ENCODE measurements at places on chromosomes 11 and 22.

DNA sequence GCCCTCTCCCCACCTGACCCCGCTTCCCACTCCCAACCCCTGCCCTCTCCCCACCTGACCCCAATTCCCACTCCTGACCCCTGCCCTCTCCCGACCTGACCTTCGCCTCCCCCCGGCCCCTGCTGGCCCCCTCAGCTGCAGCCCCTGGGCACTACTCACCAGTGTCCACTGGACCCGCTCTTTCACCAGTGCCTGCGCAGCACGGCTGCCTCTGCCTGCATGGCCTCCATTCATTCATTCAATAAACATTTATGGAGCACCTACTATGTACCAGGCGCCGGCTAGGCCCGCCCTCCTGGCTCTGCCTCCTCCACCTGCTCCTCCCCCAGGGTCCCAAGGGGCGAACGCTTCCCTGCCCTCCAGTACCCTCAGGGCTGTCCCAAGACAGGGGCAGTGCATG lies 42.6 kb downstream of the ELFN2 start:
- no peak for DNase-seq

- DNase-seq, result no peak
Observed at GRCh38 chr11:43575913-43576310, 104.6 kb upstream of the HSD17B12 start.

DNA sequence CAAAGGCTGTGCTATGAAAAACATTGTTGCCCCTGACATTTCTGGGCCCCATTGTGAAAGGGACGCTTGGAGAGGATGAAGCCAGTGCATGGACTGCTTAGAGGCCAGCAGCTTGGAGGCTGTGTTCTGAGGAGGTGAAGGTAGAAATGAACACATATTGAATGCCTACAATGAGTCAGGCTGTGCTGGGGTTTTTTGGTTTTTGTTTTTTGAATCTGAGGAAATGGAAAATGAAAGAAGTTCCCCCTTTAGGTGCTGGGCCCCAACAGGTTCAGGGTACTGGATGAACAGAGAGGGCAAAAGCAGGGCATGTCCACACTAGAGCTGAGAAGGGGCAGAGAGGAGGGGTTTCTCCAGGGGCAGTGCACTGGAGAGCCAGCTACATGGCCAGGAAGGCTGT lies 166.1 kb upstream of the API5 start:
- no peak for DNase-seq

DNA sequence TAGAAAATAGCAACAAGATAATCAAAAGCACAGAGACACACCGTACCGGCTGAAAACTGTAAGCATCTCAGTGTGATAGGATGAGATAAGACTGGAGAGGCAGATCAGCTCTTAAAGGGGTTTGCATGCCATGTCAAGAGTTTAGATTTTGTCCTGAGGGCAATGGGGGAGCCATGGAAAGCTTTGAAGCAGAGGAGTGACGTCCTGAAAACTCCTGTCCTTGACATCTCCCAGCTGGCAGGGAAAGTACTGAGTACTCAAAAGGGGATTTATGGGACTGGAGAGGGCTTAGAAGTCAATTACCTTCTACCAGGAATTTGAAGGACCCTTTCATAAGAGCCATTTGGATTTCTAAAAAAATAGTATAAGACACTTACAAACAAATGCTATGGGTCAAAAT lies 420.5 kb upstream of the NARS2 start:
- DNase-seq, result no peak

- DNase-seq, result no peak
Observed at GRCh38 chr11:72784662-72785061, 9.2 kb downstream of the STARD10 start.

- no peak for DNase-seq
Observed at GRCh38 chr11:15266999-15267398, 152.3 kb downstream of the INSC start.

DNA sequence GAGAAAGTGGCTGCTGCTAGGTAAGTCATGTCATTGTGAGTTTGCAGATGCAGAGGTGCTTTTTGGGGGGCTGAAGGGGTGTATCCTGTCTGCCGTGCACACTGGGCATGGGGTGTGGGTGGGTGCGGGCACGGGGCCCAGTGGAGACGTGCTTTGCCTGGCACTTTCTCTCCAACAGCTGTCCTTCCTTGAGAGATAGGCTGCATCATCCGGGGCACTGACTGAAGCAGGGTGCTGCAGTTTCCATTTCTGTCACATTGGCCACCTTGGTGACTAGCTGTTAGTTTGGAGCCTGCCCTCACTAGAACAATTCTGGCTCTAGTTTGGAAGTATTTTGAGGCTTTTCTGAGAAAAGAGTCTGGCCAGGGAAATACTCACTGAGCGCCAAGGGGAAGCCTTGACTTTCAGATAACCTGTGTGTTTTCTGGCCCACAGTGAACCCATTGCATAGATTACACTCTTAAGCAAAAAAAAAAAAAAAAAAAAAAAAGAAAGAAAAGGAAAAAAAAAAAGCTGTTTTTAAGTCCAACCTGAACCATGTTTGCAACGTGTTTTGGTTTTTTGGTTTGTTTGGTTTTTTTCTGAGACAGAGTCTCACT lies 219.2 kb downstream of the NAV2 start:
- no peak for DNase-seq

DNA sequence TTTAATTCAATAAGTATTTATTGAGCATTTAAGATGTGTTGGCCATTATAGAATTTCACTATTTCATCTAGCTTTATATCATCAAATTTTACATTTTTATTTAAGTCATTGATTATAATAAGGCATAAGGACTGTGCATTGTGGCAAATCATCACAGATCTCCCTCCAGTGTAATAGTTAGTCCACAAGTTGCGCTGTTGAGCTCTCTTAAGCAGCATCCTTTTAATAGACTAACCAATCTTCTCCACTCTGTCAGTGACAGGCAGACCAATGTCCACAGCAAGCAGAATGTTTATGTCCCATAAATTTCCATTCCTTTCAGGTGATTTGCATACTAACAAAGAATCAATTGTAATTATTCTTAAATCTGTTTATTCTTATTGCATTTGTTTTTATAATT lies 595.3 kb upstream of the CCDC90B start:
- peak; percentile 45 for DNase-seq

GRCh38 chr11:65315204-65315865 lies 669 bp downstream of the CDC42EP2 start:
- peak; percentile 57 for DNase-seq

DNA sequence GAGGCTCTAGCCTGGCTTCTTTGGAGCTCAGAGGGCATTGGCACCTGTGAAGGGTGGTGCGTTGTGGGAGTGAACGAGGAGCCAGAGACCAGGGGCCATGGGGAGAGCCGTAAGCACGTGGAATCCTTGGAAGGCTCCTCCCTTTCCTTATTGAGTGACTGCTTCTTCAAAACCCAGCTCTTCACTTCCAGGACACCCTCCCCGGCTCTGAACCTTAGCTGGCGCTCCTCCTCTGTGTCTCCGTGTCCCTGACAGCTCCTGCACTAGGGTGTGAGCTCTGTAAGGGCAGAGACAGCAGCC lies 26.3 kb downstream of the POLR3H start:
- no peak for DNase-seq

- DNase-seq, result no peak
Observed at GRCh38 chr11:66055021-66055420, 2.9 kb downstream of the SF3B2 start.

GRCh38 chr11:19403196-19403895 lies 162.6 kb upstream of the E2F8 start:
- no peak for DNase-seq

DNA sequence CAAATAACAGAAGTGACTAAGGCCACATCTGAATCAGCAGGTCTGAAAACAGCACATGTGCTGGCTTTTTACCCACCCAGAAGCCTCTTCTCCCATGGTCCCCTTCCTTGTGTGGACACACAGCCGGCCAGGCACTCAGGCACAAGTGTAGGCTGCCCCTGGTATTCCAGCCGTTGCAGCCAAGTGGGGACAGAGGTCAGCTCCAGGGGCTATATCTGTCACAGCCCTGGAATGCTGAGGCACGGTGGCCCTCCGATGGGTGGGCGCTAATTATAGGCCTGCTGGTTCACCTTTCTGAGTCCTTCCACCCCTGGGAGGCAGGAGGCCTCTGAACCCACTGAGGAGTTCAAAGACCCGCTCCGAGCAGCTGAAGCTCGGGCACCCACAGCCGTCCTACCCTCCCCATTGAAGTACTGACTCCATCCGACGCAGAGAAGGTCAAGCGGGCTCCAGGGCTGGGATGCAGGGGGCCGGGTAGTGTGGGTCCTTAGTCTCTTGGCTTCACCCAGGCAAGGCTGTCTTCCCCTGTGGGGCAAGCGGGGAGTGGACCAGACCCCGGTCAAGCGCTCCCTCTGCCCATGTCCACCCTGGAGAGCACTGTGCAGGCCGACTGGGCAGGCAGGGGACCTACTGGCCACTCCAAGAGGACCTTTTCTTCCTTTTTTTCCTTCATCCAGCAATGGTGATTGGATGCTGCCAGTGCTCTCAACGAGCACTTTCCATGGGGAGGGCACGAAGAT lies 14.3 kb downstream of the FGF3 start:
- DNase-seq, result no peak

DNA sequence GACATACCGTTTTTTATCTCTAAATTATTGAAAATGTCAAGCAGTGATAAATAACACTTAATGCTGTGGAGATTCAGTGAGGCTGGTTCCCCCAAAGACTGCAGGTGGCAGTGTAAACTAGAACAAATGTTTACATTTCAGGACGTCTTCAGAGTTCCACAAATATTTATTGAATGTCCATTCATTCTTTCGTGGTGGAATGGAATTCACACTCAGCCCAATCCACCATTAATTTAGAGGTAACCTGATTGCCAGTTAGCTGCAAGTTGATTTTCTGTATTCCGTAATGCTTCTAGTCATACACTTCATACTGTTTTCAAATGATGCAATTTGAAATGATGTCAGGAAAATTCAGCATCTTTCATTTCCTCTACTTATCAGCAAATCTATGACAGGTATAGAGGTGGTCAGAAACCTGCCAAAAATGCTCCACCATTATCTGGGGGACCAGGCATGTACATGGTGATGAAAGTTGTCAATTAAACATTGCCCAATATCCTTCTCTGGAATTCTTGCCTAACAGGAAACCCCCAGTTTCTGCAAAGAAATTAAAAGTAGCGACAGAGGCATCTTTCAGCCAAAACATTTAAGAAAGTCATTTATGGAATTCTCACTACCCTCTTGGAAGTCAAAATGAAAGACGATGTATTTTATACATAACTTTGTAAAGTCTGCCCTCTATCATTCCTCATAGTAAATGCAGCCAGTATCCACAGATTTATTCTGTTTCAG lies 94.3 kb upstream of the BMAL1 start:
- peak; percentile 51 for DNase-seq

GRCh38 chr11:63747011-63747410 lies 21.6 kb downstream of the ZFTA start:
- DNase-seq, result no peak

GRCh38 chr22:50217543-50218152 lies 16.8 kb downstream of the SELENOO start:
- DNase-seq, result no peak

Data from SK-MEL-5 (cell line).